ENCODE measurements at places on chromosomes 4 and X.

DNA sequence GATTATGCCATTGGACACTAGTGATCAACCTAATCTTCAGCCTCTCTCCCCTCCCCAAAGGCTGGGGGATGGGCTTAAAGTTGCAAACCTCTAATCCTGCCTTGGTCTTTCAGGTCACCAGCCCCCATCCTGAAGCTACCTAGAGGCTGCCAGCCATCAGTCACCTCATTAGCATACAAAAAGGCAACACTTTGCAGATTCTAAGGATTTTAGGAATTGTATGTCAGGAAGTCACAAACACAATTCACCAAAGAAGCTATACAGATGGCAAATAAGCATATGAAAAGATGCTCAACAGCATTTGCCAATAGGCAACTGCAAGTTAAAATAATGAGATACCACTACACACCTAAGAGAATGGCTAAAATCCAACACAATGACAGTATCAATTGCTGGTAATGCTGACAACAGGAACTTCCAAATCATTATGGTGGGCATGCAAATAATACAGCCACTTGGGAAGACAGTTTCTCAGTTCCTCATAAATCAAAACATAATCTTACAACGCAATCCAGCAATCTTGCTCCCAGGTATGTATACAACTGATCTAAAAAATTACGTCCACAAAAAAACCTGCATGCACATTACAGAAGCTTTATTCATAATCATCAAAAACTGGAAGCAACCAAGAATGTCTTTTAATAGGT, 9.0 kb upstream of the PIM2 start:
- no peak for DNase-seq

DNA sequence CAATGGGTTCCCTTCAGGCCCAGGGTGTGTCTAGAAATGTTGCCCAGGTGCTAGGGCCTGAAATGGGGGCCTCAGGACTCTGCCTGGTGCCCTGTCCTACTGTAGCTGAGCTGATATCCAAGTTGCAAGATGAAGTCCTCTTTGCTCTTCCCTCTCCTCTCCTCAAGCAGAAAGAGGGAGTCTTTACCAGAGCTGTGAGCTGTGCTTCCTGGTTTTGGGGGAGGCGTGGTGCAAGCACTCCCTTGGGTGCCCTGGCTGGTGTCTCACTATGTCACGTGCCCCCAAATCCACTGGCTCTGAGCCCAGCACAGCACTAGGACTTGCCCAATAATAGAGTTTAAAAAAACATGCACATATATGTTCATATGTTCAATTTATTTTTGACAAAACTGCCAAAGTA, 29.3 kb upstream of the CT47A1 start:
- no peak for DNase-seq

DNA sequence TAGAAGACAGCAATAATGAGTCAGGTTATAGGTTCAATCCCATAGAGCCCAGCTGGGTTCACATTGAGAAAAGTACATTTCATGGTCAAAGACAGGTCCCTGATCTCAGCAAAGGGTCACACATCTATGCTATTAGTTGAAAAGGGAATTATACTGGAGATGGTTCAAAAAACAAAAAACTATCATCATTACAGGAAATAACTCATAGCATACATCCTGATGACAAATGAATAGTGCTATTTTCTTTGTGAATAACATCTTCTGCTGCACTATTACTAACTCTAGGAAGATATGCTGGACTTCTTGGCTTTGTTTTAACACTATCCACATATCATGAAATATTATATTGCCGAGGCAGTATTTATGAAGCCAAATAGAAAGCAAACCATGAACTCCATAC, 202.5 kb upstream of the MAB21L2 start:
- DNase-seq = no peak

GRCh38 chr4:65265526-65265925, 404.8 kb downstream of the EPHA5 start:
- no peak for DNase-seq

GRCh38 chrX:133650239-133650638, 234.9 kb upstream of the GPC4 start:
- no peak for DNase-seq

GRCh38 chr4:36476135-36476534, 194.7 kb downstream of the DTHD1 start:
- DNase-seq = no peak

- no peak for DNase-seq
These were observed 246.4 kb upstream of the SLC7A11 start for GRCh38 chr4:138488533-138488932.

DNA sequence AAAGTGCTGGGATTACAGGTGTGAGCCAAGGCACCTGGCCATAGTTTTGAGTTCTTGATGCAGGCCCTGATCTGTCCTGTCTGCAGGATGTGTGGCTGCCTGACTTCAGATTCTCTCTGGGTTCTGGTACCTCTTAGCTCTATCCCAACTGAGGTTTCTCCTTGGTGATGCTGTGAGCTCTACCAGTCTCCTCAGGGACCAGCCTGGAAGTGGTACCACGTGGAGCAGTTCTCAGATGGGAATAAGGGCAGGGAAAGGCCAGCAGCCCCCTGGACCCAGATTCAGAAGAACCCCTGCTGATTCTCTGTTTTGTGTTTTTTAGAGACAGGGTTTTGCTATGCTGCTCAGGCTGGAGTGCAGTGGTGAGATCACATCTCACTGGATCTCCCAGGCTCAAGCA, 85.0 kb upstream of the HELT start:
- DNase-seq = no peak

GRCh38 chr4:123167931-123168330, 228.7 kb upstream of the SPRY1 start:
- no peak for DNase-seq

- DNase-seq = no peak
These were observed 24.7 kb upstream of the GPR101 start for GRCh38 chrX:137058339-137059127.

DNA sequence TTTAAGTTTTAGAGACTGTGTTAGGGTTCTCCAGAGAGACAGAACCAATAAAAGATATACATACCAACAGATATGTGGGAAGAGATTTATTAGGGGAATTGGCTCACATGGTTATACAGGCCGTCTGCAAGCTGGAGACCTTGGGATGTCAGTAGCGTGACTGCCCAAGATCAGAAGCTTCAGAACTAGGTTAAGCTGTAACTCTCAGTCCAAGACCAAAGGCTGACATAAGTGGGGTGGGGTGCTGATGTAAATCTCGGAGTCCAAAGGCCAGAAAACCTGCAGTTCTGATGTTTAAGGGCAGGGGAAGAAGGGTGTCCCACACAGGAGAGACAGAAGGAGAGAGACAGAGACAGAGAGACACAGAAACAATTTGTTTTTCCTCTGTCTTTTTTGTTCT, 10.5 kb downstream of the CLDN34 start:
- DNase-seq = no peak

DNA sequence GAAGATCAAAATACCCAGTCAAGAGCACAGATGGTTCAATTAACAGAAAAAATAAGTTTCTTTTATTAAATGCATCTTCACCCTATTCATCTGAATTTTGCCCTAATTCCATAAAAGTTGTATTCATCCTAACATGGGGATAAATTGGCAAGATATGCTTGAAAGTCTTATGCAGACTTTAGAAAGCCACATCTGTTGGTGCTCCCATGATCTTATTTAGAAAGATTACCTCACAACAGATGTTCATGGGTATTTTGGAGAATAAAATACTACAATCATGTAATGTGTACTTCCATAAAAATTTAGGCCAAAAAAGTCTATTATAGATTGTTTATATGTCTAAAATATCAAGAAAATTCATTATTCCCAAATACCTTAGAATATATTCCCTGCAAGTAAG, 510.3 kb downstream of the TECRL start:
- DNase-seq = no peak

- no peak for DNase-seq
These were observed 101.4 kb upstream of the IL15 start for GRCh38 chr4:141534985-141535384.

DNA sequence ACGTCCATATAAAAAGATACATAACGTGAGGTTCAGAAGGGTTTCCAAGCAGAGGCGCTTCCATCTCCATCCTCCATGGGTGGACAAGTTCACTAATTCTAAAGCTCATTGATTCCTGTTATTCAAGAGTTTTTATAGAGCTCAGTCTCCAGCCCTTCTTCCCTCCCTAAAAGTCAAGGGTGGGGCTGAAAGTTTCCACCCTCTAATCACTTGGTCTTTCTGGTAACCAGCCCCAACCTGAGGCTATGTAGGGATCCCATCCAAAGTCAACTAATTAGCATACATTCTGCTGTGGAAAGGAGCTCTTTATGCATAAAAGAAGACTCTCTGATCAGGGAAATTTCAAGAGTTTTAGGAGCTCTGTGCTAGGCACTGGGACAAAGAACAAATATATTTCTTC, 46.9 kb upstream of the VEGFC start:
- no peak for DNase-seq

GRCh38 chrX:40298572-40299479, 201.1 kb upstream of the BCOR start:
- no peak for DNase-seq

DNA sequence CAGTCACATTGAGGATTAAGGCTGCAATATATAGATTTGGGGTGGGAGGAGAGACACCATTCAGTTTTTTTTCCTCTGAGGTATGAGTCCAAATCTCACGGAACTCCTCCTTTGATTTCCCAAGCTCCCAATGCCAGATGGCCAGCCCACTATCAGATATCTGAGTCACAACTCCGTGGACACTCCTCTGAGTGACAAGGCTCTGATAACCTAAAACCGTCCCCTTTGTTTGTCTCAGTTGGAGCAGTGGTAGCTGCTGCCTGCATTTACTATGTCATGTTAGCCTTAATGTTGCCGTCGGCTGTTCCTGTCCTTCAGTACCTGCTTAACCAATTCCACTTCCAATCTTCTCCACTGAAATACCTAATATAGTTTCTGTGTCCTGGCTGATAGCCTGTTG, 107.3 kb downstream of the DTHD1 start:
- DNase-seq = no peak

- no peak for DNase-seq
These were observed 159.4 kb downstream of the TRAM1L1 start for GRCh38 chr4:116925900-116926457.

DNA sequence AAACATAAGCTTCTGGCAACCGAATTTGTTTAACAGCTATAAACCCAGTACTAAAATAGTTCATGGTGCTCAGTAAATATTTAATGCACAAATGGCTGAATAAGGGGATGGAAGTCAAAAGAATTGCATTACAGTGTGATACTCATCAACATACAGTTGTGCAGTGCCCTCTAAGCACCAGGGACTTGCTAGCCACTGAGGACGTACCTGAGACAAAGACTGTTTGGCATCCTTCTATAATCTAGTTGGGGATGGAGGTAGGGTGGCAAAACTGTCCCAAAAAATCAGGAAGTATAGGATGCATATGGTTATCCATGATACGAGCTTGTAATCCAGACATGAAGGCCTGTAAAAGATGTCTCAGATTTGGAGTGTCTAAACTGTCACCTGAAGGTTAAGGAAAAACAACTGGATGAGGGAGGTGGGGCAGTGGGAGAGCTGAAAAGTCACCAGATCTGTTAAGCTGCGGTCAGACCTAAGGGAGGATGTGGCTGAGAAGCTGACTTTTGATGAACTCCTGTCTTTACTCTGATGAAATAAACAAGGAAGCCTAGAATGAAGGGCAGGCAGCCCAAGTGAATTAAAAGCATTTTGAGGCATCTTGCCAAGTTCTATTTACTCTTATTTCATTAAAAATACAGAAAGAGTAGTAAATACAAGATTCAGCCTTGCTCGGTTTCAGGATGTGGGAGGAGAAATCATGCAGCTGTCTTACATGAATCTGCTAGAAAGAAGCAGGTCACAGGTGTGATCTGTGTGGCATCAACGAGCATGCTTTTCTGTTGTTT, 12.0 kb upstream of the CD38 start:
- no peak for DNase-seq

GRCh38 chr4:8067945-8068896, 90.4 kb downstream of the ABLIM2 start:
- no peak for DNase-seq

DNA sequence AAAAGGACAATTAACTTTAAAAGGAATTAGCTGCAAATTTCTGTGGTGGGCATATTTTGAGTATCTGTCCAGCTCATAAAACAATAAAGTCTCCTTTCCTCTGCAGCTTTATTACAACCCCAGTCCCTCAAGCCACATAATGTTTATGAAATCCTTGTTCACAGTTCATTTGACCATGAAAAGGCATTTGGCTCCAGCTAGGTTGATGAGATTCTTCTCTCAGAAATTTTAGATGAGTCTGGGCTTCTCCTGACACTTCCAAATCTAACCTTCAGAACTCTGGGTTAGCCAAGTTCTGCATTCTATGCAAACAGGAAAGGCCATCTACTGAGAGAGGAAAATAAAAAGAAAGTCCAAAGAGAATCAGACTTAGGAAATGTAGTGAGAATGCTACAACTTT, 156.8 kb downstream of the GRXCR1 start:
- no peak for DNase-seq

- no peak for DNase-seq
These were observed 8.4 kb downstream of the N4BP2 start for GRCh38 chr4:40065010-40065409.

GRCh38 chr4:29081234-29081955, 1638.8 kb upstream of the PCDH7 start:
- DNase-seq = no peak

- DNase-seq = no peak
These were observed 1718.8 kb upstream of the PCDH10 start for GRCh38 chr4:131430302-131430701.

- DNase-seq = no peak
These were observed 323.1 kb downstream of the GBA3 start for GRCh38 chr4:23015821-23016220.

DNA sequence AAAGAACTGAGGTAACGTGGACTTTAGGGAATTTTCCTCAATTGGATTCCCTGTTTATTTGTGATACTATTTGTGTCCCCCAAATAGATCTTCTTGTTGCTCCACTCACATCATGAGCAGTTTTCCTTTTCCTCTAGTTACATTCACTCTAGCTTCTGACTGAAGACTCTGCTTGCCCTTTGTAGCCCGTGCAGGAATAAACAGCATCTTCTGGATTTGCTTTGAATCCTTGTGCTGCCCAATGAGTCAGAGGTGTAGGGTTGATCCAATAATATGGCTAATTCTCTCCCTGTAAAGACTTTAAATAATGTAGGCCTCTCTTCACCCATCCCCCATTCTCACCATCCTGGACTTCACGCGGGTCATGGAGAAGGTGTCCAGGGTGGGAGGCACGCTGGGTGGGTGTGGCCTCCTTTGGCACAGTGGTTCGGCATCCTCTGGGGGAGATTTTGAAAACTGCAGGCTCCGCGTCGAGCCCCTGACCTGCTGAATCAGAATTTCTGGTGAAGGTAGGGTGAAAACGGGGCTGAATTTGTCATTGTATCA, 9.0 kb downstream of the HAND2 start:
- DNase-seq = no peak

DNA sequence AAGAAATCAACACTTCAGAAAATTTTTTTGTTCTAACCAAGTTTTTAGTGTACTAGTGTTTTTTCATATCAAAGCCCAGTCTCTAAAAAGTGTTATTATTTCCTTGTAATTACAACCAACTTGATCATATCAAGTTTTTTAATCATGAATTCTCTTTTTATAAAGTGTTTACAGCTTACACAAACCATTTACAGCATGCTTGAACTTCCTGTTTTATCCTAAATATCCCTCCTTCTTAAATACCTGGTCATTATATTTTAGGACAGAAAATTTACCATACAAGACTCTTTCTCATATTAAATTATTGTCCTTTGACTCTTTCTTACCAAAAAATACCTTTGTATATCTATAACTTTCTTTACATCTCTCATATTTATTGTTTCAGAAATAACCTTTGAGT, 89.4 kb upstream of the NPY2R start:
- no peak for DNase-seq

Measured in GM18507 (cell line).